ENCODE measurements at places on chromosomes 3 and 15. TPM values are rescaled to one million over a fixed set of nuclear protein-coding genes. Genes with fewer than 3 reads are reported as not detected.

Gene P2RY12
- not detected for total RNA-seq

Gene CYP1A2
- total RNA-seq = not detected

Gene TMEM212
- not detected for total RNA-seq

Gene FES
- total RNA-seq = 15.1 TPM

Gene CYP8B1
- not detected for total RNA-seq

Gene TMEM207
- not detected for total RNA-seq

Gene AADACL2
- total RNA-seq = not detected

Gene CDV3
- total RNA-seq = 244 TPM

Gene STAB1
- total RNA-seq = 1.1 TPM

Gene KLHL40
- total RNA-seq = not detected

Gene MANF
- total RNA-seq = 133 TPM

Gene DPH3
- 29.6 TPM for total RNA-seq

Gene ZNF501
- 6.9 TPM for total RNA-seq

Gene C2CD4A
- total RNA-seq = 0.75 TPM

Gene PRKAR2A
- total RNA-seq = 34.9 TPM

Gene SLC28A1
- total RNA-seq = 0.17 TPM

Gene MST1R
- 6.5 TPM for total RNA-seq

Gene NANOGP8
- total RNA-seq = not detected

Gene H1-8
- not detected for total RNA-seq

Gene FBXO40
- total RNA-seq = under 0.01 TPM

Gene PIGZ
- total RNA-seq = 0.88 TPM

Gene CISH
- total RNA-seq = 3.8 TPM

Gene TRPC1
- 5.6 TPM for total RNA-seq

Gene ADAMTSL3
- 0.67 TPM for total RNA-seq

Gene SUSD5
- 1.4 TPM for total RNA-seq

Gene ZNF35
- 14.2 TPM for total RNA-seq

Gene SCN11A
- total RNA-seq = 0.27 TPM

Gene RAD51
- total RNA-seq = 1.3 TPM

Gene SLTM
- total RNA-seq = 60.2 TPM

Gene CCDC39
- 0.07 TPM for total RNA-seq

Gene ILDR1
- total RNA-seq = 3.7 TPM

Gene DGKG
- total RNA-seq = 0.04 TPM

Gene RTP4
- 1.5 TPM for total RNA-seq

Gene CYB561D2
- total RNA-seq = 22.3 TPM

Gene KBTBD13
- not detected for total RNA-seq

Gene PYGO1
- 6.8 TPM for total RNA-seq

Gene PIERCE2
- 5.2 TPM for total RNA-seq

Gene CHRNA5
- 4.7 TPM for total RNA-seq

Gene PRICKLE2
- 10.8 TPM for total RNA-seq

Gene CXCR6
- not detected for total RNA-seq

Gene GALNT15
- total RNA-seq = not detected

Gene TMC3
- total RNA-seq = not detected

Gene PRTG
- total RNA-seq = 7.9 TPM

Gene CCRL2
- total RNA-seq = 0.48 TPM

Gene ZNF860
- 2.2 TPM for total RNA-seq

Gene ALDH1L1
- total RNA-seq = 1.0 TPM

Gene GPD1L
- total RNA-seq = 11.5 TPM

Gene SPG21
- total RNA-seq = 118 TPM

Gene FEZF2
- not detected for total RNA-seq

Gene RYR3
- 0.50 TPM for total RNA-seq

Gene CMTM8
- total RNA-seq = 7.5 TPM

Gene CFAP100
- not detected for total RNA-seq

Gene LRRC31
- not detected for total RNA-seq

Gene CPLX3
- total RNA-seq = not detected

Gene HTD2
- total RNA-seq = 8.9 TPM

Gene SMCO1
- not detected for total RNA-seq

Gene CLRN1
- not detected for total RNA-seq

Gene SPATA12
- 0.48 TPM for total RNA-seq
